NCI-H1105 treated with DMSO at 0.1 percent for 48 hours (cell line): ENCODE measurements at places on chromosomes 4 and X.

DNA sequence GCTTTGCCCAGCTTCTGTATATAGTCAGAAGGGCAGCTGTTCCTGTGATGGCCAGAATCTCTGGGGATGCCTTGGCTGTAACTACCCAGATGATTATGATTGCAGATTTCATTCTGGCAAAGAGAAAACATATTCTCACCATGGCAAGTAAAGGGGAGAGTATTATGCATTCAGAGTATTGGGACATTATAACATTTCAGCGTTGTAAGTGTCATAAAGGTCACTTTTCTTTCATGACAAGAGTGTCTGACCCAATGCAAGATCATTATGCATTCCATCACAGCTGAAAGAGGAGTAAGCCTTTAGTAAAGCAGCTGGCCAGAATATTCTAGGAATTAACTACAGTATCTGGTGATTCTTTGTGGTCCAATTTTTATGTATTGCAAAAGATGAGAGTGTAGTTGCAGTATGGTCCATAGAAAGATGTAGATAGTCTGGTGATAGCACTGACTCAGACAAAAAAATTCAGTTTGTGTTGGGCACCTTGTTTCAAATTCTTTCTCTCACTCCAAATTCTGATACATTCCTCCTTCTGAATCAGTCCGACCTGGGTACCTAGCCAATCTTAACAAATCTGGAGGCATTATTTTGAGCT, 2366.3 kb downstream of the PCDH7 start:
- DNase-seq: no peak

DNA sequence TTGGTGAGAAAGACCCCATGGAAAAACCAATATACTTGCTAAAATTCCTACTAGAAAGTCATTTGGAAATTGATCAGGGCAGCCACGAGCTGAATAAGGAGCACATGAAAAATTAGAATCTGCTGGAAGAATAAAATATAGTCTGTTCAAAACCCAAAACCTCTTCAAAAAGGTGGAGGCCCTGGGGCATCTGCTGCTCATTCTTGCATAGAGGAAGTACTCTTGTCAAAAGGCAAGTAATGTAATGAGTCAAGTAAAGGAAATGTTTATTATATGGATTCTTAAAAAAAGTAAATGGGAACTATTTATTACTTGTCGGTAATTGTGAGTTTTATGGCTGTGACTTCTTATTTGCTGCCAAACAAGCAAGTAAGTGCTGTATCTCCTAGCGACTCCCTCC, 109.5 kb downstream of the GK start:
- no peak for DNase-seq

GRCh38 chr4:126583509-126583908, 1049.2 kb upstream of the INTU start:
- no peak for DNase-seq

GRCh38 chrX:17944833-17945497, 83.9 kb upstream of the RAI2 start:
- peak; percentile 16 for DNase-seq

DNA sequence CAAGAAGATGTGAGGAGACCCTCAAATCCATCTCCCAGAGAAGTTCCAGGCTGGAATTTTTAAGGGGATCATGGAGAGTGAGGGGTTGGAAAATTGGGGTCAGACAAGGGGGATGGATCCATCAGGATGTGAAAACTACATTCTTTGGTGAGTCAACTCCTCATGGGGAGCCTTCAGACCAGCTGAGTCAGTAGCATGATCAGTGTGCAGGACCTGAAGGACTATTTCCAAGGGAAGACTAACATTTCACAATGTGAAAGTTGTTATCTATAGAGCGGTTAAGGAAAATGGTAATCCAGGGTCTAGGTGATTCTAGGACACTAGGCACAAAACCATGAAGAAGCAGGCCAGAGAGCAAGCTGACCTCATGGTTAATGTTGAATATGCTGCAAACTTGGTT, 38.6 kb upstream of the CEP135 start:
- no peak for DNase-seq

- no peak for DNase-seq
Observed at GRCh38 chr4:38071801-38072431, 111.7 kb downstream of the PTTG2 start.

GRCh38 chr4:153758688-153759406, 977 bp downstream of the RNF175 start:
- no peak for DNase-seq

DNA sequence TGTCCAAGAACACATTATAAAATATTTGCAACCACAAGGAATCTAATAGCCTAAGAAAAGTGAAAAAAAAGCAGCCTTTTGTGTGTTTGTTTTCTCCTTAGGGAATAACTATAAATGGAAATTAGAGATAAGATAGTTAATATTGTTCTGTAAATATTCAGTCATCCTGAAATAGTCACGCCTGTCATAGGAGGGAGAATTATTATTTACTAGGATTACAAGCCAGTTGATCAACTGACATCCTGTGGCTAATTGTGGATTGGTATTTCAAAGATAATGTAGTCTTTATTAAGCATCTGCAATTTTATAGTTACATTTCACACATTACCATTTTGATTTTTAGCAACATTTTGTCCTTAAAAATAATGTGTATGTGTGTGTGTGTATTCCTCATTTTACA, 118.6 kb downstream of the CCSER1 start:
- DNase-seq: no peak
